Iris pigment epithelial cell (primary cell): ENCODE measurements at places on chromosomes 4 and X.

GRCh38 chr4:97074531-97074930, 1068.7 kb downstream of the STPG2 start:
- DNase-seq = no peak

GRCh38 chr4:74474345-74475090, 29.6 kb downstream of the AREG start:
- DNase-seq = peak; percentile 72

- DNase-seq = no peak
Measured at GRCh38 chr4:78237360-78237759, 180.2 kb downstream of the FRAS1 start.

GRCh38 chr4:185426960-185427688, 1.4 kb upstream of the UFSP2 start:
- no peak for DNase-seq

GRCh38 chr4:73631565-73632226, 11.5 kb upstream of the RASSF6 start:
- DNase-seq = no peak

- peak; percentile 93 for DNase-seq
Measured at GRCh38 chr4:57098941-57099340, 11.2 kb downstream of the IGFBP7 start.

- DNase-seq = peak; percentile 42
Measured at GRCh38 chrX:133544115-133544514, 128.8 kb upstream of the GPC4 start.

DNA sequence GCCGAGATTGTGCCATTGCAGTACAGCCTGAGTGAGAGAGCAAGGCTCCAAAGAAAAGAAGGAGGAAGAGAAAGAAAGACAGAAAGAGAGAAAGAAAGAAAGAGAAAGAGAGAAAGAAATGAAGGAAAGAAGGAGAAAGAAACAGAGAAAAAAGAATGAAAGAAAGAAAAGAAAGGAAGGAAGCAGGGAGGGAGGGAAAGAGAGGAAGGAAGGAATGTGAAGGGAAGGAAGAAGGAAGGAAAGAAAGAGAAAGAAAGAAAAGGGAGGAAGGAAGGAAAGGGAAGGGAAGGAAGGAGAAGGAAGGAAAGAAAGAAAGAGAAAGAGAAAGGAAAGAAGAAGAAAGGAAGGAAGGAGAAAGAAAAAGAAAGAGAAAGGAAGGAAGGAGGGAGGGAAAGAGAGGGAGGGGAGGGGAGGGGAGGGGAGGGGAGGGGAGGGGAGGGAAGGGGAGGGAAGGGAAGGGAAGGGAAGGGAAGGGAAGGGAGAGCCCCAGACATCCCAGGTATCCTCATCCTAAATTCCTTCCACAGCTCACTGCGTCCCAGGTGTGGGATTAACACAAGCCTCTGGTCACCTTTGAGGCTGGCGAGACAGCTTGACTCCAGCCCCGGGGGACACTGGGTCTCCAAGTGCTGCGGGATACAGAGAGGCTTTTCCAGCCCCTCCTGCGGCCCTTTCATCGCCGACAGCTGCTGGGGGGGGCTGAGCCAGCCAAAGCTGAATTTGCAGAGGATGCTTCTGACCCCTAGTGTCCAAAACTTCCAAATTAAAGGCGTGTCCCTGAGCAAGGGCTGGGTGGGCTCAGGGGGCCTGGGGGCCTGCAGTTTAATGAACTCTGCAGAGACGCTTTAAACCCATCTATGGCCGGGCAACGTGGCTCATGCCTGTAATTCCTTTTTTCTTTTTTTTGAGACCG, 24.2 kb upstream of the CSF2RA start:
- DNase-seq = no peak

GRCh38 chrX:2577844-2578466, 77.2 kb upstream of the DHRSX start:
- DNase-seq = peak; percentile 18
